Endothelial cell (in vitro differentiated cells): ENCODE measurements at places on chromosomes 2 and 18.
A peak's percentile ranks its signal among the peaks of the same experiment; 100 is the strongest.

GRCh38 chr2:208315081-208315788, 49.2 kb downstream of the PIKFYVE start:
- H3K36me3 ChIP-seq = peaks cover 29% of the 10 kb centered on the region
- no peak for DNase-seq

- peaks cover 11% of the 10 kb centered on the region for H3K4me1 ChIP-seq
- no peak overlapping the region for H3K27ac ChIP-seq
- DNase-seq = no peak
- H3K36me3 ChIP-seq = no peaks in the 10 kb centered on the region
These were observed 225.2 kb upstream of the SPOPL start for GRCh38 chr2:138276339-138276738.

DNA sequence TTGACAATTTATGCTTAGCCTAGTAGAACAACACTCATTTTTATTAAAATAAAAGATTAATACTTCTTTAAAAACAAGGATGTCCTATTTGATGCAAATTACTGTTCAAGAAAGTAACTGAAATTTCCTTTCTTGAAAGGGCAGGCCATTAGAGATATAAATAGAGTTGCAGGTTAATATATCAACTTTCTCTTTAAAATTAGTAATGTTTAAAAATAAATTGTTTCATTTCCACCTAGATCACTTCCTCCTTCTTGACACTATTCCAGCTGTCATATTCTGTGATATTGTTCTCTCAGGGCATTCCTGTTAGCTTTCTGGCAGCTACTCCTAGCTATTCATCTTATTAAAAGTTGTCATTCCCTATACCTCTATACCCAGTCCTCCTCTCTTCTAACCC, 357.9 kb upstream of the NRP2 start:
- DNase-seq = no peak
- no peaks in the 10 kb centered on the region for H3K36me3 ChIP-seq
- H3K4me1 ChIP-seq = no peaks in the 10 kb centered on the region
- H3K27me3 ChIP-seq = no peaks in the 10 kb centered on the region

GRCh38 chr2:149872041-149872440, 284.5 kb upstream of the MMADHC start:
- no peaks in the 10 kb centered on the region for H3K27me3 ChIP-seq
- no peak overlapping the region for H3K27ac ChIP-seq
- H3K4me3 ChIP-seq = no peak overlapping the region
- DNase-seq = no peak

DNA sequence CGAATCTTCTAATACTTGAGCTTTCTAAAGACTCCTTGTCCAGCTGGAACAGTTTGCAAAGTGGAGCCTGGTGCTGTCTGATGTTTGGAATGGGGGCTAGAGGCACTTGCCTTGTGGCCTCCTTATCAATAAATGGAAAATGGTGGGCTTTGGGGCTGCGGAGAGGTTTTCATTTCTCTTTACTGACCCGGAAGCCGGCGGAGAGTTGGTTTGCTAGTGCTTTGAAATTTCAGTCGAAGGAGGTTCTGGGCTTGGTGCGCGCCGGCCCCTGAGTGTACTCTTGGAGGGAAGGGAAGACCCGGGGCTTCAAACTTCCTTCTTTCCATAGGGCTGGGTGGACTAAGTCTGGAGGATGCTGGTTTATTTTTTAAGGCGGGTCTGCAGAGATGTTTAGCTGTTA, 714 bp downstream of the RPIA start:
- DNase-seq = peak; percentile 20
- peaks cover 15% of the 10 kb centered on the region for H3K36me3 ChIP-seq
- peak overlapping the region; percentile 96 for H3K4me3 ChIP-seq
- H3K4me1 ChIP-seq = peaks cover 20% of the 10 kb centered on the region
- peak overlapping the region; percentile 28 for H3K27ac ChIP-seq

- H3K4me1 ChIP-seq = peaks cover 2% of the 10 kb centered on the region
- DNase-seq = no peak
- peaks cover 28% of the 10 kb centered on the region for H3K27me3 ChIP-seq
- H3K4me3 ChIP-seq = no peak overlapping the region
- no peaks in the 10 kb centered on the region for H3K36me3 ChIP-seq
- no peak overlapping the region for H3K27ac ChIP-seq
These were observed 266.8 kb downstream of the NDUFA10 start for GRCh38 chr2:239758279-239758877.

DNA sequence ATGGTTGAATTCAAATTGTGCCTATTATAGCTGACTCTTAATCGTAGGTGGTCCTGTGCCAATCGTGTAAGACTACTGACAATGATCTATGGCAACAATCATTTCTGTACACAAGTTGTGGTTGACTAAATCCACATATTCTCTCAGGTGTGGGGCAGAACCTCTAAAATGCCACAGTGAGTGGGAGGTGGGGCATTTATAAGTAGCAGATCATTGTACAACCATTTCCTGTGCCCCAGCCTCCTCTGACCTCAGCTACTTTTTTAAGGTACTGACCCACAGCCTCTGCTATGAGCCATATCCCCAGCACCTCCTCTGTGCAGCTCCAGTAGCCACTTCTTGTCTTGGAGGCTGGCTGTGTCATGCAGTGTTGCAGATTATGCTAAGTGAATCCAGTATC, 48.6 kb upstream of the RAPH1 start:
- H3K27ac ChIP-seq = no peak overlapping the region
- no peak for DNase-seq
- H3K4me1 ChIP-seq = no peaks in the 10 kb centered on the region

GRCh38 chr18:57644540-57644939, 22.9 kb upstream of the NARS1 start:
- H3K27me3 ChIP-seq = peaks cover 7% of the 10 kb centered on the region
- H3K4me3 ChIP-seq = no peak overlapping the region
- peaks cover 23% of the 10 kb centered on the region for H3K36me3 ChIP-seq
- H3K27ac ChIP-seq = no peak overlapping the region
- DNase-seq = no peak

DNA sequence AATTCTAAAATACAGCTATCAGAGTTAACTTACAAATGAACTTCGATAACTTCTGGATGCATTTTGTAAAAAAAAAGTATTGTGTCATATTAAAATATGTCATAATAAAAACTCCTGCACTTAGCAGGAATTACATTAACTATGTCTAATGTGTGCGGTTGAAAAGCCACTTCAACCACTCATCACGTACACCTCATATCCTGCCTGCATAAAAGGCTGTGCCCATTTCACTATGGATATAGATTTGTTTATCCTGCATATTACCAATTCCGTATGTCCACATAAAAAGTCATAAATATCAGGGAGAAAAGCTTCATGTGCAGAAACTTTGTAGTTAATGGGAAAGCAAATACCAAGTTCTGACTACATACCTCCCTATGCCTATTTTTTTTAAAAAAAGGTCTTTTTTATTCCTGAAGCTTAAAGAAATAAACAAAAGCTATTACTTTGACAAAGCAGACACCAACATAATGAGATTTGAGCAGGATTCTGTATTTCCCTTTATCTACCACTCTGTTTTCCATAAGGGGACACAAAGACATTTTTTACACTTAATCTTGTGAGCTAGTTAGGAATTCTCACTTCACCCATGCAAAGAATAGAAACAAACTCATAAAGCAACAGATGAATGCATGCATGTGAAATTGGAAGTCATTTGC, 96.1 kb downstream of the PPP1R1C start:
- no peaks in the 10 kb centered on the region for H3K27me3 ChIP-seq
- H3K4me3 ChIP-seq = no peak overlapping the region
- DNase-seq = no peak

- DNase-seq = peak; percentile 70
- H3K27ac ChIP-seq = no peak within 1 kb of the TSS
- peaks cover 1% of the 10 kb centered on the region for H3K27me3 ChIP-seq
- peak within 1 kb of the TSS; percentile 88 for H3K4me3 ChIP-seq
- peaks cover 5% of the 10 kb centered on the region for H3K4me1 ChIP-seq
These were observed at the start of gene PDE11A for GRCh38 chr2:178072383-178073301. PDE11A (minus strand) TSS chr2:178072777; CDS start chr2:178072437, 340 bp downstream.

- H3K36me3 ChIP-seq = peaks cover 28% of the 10 kb centered on the region
- H3K27ac ChIP-seq = no peak overlapping the region
- H3K4me1 ChIP-seq = peaks cover 44% of the 10 kb centered on the region
These were observed 9.5 kb downstream of the RALB start for GRCh38 chr2:120262150-120262549.

DNA sequence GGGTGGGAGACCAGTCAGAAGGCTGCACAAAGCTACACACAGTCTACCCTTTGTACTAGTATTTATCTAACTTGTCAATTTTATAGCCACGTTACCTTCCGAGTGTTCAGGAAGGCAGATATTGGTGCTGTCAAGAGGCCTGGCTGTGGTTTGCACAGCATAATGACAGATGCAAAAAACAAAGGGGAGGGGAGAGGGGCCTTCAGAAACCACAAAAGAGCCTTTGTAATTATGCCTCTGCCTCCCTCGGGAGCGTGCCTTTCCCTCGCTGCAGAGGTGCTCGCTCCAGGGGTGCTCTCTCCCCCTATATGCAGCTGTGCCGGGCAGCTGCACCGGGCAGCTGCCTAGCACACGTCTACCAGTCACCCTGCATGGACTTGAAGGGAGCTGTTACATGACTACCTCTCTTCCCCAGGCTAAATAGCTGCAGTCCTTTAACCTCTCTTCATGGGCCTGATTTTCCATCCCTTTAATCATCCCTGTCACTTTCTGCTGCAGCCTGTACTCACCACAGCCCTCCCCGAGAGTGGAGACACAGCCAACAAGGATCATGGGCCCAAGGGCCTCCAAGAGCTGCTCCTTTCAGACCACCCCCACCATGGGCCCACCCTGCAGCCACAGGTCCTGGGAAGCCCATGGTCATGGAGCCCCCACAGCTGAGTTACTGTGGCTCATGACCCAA, 168.4 kb upstream of the PKDCC start:
- no peaks in the 10 kb centered on the region for H3K36me3 ChIP-seq
- no peak overlapping the region for H3K27ac ChIP-seq
- H3K4me3 ChIP-seq = no peak overlapping the region
- H3K27me3 ChIP-seq = peaks cover 1% of the 10 kb centered on the region
- no peak for DNase-seq
